A549 treated with GW870086 at 1 μM for 4 hours (cell line): ENCODE measurements at places on chromosomes 5 and 9. TPM values are rescaled to one million over a fixed set of nuclear protein-coding genes. Genes with fewer than 3 reads are reported as not detected.

C5orf58 gene
- not detected in 5 replicates for total RNA-seq

ZNF483 gene
- total RNA-seq = 0.40 to 0.98 TPM (median 0.54 TPM) in 5 replicates

TSLP gene
- not detected in 5 replicates for total RNA-seq

TMEM215 gene
- 0.03 TPM in 2 of 5 replicates, not detected in the others for total RNA-seq

PTCD2 gene
- 8.8 to 12.4 TPM (median 11.2 TPM) in 5 replicates for total RNA-seq

NFIB gene
- 6.7 to 11.5 TPM (median 9.8 TPM) in 5 replicates for total RNA-seq

ARSI gene
- 28.6 to 39.5 TPM (median 34.0 TPM) in 5 replicates for total RNA-seq

TTC16 gene
- total RNA-seq = 0.08 TPM in 1 of 5 replicates, not detected in the others

SERF1B gene
- total RNA-seq = 69.8 to 83.1 TPM (median 77.4 TPM) in 5 replicates

PCDHB6 gene
- total RNA-seq = 0.81 to 1.2 TPM (median 0.89 TPM) in 5 replicates

LRRC19 gene
- total RNA-seq = not detected in 5 replicates

BTNL3 gene
- not detected in 5 replicates for total RNA-seq

UGT3A2 gene
- not detected in 5 replicates for total RNA-seq

COL5A1 gene
- 28.5 to 55.9 TPM (median 48.7 TPM) in 5 replicates for total RNA-seq

PCDHGA9 gene
- 0.05 to 0.10 TPM (median 0.07 TPM) in 4 of 5 replicates, not detected in the other for total RNA-seq

TAF1L gene
- total RNA-seq = 0.02 TPM in 1 of 5 replicates, not detected in the others

SOX30 gene
- 0.07 to 0.10 TPM in 2 of 5 replicates, not detected in the others for total RNA-seq
